D341Med (cell line): ENCODE measurements at places on chromosomes 4 and X.

- DNase-seq: no peak
These were observed 197.9 kb downstream of the PRDM5 start for GRCh38 chr4:120724656-120725055.

DNA sequence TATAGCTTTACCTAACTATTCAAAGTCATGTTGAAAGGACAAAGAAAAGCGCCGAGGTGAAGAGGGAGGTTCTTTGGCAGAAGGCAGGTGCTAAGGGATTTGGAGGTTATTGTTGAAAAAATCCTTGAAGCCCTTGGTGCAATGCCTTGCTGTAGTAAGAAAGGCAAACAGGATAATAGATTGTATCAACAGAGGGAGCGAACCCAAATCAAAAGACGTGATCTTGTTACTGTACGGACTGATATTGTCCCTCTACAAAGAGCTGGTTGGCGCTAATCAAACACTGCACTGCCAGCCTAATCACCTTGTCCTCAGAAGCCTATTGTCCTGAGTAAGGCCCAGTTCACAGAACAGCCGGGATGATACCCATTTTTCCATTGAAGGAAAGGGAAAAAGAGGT, 182.9 kb downstream of the ZIC3 start:
- no peak for DNase-seq

- DNase-seq: no peak
These were observed 51.8 kb upstream of the JADE1 start for GRCh38 chr4:128757712-128758111.

- DNase-seq: no peak
These were observed 30.0 kb upstream of the FGFR3 start for GRCh38 chr4:1763070-1763549.

DNA sequence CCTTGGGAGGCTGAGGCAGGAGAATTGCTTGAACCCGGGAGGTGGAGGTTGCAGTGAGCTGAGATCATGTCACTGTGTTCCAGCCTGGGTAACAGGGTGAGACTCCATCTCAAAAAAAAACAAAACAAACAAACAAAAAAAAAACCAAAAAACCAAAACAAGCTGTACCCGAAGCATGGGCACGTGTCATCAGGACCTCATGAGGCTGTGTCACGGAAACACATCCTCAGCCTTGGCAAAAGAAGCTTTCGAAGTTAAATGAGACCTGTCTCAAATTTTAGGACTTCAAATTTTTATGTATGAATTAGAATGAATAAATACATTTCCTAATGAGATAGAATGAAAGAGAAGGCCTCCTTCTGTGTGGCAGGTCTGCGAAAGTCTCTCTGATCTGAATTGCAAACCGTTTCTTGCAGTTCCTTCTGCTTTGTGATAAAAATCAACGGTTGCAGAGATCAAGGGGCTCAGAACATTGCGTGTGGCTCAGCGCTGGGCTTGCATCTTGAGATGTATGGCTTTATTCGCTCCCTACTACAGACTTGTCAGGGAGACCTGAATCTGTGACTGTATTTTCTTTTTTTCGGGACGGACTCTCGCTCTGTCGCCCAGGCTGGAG, 19.5 kb upstream of the CRLF2 start:
- peak; percentile 3 for DNase-seq

- DNase-seq: no peak
These were observed 132.9 kb upstream of the SPANXC start for GRCh38 chrX:141375011-141375760.

GRCh38 chr4:98565681-98566301, 92.6 kb downstream of the TSPAN5 start:
- DNase-seq: no peak

DNA sequence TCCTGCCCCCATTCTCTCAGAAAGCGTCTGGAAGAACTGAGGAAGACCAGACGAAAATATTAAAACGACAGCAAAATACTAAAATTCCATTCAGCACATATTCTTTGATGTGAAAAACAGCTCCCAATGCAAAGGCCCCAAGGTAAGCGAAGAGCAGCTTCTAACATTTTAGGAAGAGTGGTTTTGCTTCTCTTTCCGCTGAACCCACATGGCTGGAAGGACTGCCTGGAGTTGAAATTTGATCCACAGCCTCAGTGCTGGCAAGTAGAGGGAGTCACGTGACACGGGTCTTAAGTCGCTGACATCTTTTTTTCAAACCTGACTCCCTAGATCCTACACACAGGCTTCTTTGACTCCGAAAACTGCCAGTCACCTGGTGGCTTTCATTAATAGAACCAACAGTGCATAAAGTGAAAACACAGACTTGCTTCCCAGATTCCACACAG, at the start of gene FAM13A:
FAM13A (minus strand) TSS at position 233 of the 446 bp plus-strand sequence; CDS start at position 12, 221 bp downstream.
- DNase-seq: peak; percentile 82

- no peak for DNase-seq
These were observed 631.7 kb downstream of the SMARCA1 start for GRCh38 chrX:128891554-128891953.

GRCh38 chrX:108178143-108178498, 86.5 kb downstream of the ATG4A start:
- no peak for DNase-seq

DNA sequence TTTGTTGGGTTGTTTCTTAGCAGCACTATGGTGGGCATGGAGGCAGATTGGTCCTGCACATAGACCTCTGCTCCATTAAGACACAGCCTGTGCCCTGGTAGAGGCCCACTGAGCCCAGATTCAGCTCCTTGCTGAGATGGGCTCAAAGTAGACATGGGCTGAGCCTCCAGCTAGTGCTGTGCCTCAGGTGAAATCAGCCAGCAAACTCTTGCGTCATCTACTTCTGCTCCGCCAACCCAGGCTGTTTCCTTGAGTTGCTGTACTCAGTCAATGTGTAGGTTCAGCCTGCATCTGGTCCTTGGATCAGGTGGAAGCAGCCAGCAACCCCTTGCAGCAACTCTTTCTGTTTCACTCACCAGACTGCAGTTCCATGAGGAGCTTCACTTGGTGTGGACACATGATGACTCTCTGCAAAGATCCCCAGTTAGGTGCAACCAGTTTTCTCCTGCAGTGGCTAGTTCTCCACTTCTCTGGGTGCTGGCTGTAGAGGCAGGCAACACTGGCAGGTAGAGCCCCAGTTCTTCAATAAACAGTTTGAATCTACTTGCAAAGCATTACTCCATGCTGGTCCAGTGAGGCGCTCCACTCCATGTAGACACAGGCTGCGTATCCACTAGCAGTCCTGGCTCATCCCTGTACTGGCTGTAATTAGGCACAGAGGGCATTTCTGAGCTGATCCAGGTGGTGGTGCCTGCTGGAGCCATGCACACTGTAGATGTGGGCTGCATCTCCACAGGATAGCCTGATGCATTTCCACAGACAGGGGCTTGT, 199.0 kb upstream of the MAMLD1 start:
- DNase-seq: no peak

GRCh38 chr4:38322714-38323113, 341.3 kb upstream of the KLF3 start:
- DNase-seq: no peak

DNA sequence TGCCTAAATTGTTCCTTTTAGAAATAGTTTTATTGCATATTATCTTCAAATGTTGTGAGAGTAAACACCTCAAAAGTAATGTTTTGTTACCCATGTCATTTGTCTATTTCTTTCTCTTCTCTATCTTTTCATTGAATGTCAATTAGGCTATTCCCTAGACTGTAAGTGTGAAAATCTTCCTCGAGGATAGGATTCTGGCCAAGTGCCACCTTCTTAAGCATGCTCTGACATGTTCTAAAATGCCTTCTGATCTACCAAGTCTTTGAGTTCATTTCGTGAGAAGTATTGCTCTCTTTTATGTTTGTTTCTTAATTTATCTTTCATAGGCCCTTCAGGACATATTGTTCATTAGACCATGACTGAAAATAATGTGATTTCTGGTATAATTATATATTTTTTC, 44.1 kb upstream of the TLL1 start:
- no peak for DNase-seq

- no peak for DNase-seq
These were observed 22.4 kb downstream of the HPRT1 start for GRCh38 chrX:134482371-134482770.

GRCh38 chr4:10035130-10035529, 13.8 kb upstream of the SLC2A9 start:
- DNase-seq: no peak

GRCh38 chr4:142231787-142232186, 595.4 kb downstream of the IL15 start:
- DNase-seq: no peak

DNA sequence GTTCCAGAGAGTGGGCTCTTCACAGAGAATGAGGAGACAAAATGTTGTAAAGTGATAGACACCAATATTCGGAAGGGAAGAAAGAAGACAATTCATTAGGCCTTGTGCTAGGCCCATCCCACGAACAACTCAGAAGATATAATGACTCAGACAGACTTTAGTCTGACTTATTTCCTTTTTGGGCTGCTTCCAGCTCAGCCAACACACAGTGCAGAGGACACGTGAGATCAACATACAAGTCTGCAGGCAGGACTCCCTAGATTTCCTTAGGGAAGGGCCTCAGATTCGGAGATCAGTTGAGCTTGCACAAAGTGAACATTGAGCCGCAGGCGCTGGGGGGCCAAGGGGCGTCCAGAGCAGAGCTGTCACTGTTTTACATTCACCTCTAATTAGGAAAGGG, 290.7 kb upstream of the TENM3 start:
- no peak for DNase-seq

DNA sequence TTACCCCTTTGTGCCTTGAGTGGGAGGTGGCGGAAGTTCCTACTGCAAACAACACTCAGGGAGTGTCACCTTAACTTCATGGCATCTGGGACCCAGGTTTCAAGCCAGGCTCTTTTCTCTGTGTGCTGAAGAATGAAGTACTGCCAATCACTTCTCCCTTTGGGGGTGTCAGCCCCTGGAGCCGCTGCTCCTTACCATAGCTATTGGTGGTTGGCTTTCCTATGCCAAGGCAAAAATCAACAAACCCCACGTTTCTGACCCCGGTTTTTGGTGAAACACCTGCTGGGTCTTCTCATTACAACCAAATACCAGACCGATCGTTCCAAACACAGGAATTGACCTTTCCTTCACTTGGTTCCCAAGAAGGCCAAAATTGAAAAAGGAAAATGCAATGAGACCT, 19.7 kb upstream of the SLC2A9 start:
- no peak for DNase-seq

DNA sequence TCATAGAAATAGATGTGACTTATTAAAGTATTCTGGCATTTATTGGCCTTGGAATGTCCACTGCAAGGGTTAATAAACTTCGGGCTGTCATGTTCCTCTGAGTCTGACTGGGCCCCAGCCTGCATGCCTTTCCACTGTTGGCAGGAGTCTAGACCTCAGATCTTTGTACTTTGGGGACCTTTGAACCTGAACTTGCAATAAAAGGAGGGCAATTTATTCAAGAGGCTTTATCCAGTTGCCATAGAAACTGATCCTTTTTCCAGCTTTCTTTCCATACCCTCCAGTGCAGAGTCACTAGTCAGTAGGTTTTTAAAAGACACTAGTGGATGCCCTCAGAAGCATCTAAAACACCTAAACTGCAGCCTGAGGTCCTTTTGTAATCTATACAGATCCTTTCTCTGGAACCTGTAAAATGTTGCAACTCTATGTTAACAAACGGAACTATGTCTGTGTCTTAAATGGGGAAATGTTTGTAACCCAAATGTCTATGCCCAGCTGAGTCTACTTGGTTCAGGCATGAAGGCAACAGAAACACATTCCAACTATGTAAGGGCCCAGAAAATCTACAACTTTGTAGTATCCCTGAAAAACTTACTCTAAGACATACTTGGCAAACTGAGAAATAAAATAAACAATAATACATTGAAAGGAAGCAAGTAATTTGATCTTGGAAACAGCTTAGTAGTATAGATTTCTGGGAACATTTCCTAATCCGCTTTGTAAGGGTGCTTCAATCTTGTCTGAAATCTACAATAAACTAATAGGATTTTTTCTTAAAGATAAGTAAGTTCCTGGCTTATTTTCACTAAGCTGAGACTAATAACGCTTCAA, 41.5 kb downstream of the SOWAHB start:
- peak; percentile 39 for DNase-seq

GRCh38 chr4:189979196-189980047, 38.8 kb downstream of the FRG1 start:
- DNase-seq: no peak

DNA sequence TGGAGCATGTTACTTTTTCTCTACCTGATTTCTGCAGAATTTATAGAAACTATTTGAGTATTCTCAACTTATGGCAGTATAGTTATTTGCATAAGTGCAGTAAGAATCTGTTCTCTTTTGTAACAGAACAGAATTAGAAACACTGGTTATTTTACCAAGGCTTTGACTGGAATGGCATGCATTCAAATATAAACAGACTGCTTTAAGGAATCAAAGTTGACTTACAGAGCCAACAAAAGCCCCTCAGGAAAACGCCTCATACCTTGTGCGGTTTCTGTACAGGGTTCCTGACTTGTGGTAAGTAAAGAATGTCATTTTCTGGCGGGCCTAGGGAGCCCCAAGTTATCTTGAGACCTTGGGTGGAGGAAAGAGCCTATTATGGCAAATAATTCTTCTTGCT, 97.1 kb downstream of the GPR143 start:
- no peak for DNase-seq

GRCh38 chrX:80808881-80809411, 731 bp downstream of the BRWD3 start:
- peak; percentile 14 for DNase-seq

- DNase-seq: no peak
These were observed 103.3 kb upstream of the TLR3 start for GRCh38 chr4:185965426-185966384.

DNA sequence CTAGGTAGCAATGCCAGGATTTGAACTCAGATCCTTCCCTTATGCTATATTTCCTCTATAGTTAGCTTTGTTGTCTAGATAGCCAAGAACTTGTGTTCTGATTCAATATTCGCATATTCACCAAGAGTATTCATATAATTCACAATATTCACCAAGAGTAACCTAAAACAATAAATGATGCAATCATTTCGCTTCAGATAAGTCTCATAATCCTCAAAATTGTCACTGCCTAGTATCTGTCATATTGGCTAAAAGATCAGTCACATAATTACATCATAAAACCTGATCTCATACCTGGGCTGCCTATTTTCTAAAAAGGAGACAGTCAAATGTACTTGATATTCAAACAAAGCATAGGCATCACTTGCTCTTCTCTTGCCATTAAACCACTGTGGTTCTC, 199.7 kb upstream of the CPEB2 start:
- DNase-seq: no peak

- no peak for DNase-seq
These were observed 1.8 kb downstream of the CCSER1 start for GRCh38 chr4:90128961-90129495.

- DNase-seq: no peak
These were observed 18.9 kb upstream of the HERC3 start for GRCh38 chr4:88573276-88573980.

DNA sequence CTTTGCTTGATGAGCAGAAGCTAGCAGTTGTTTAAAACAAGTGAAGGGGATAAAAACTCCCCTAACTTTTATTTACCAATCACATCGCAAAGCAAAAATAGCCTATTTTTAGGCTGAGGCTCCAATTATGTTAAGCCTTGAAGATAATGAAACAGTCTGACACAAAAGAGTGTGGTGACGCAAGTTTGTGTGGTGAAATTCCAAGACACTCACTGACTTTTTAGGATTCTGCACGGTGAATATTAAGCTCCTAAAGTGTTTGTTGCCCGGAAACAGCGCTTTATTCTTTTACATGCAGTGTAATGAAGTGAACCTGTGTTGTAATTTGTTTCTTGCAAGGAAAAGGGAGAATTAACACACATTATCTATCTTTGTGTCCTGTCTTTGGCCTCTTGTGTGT, 74.8 kb downstream of the POLA1 start:
- DNase-seq: no peak

GRCh38 chr4:6023731-6024130, 5.5 kb upstream of the C4orf50 start:
- no peak for DNase-seq
